Stimulated activated CD4-positive, alpha-beta T cell treated with anti-CD3 and anti-CD28 coated beads, Interleukin-12 subunit alpha, Interleukin-12 subunit beta, amount 100 ng/mL, for 4 hours (primary cell): ENCODE measurements at places on chromosomes 5 and 9.

DNA sequence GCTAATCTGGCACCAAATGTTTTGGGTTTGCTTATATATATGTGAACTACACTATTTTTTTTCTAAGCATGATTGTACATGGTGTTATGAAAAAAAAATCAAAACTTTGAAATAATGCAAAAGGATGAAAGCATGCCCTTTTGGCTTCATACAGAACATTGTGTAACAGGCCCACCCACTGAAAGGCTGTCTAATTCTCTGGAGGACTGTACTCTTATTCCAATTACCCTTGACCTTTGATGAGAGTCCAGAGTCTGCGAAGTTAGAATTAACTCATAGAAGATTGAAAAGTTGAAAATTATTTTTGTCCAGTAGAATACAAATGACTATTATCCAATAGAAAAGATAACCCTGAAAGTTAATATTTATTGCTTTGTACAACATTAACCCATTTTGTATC, 117.4 kb downstream of the ADAMTS12 start:
- no peak for DNase-seq

DNA sequence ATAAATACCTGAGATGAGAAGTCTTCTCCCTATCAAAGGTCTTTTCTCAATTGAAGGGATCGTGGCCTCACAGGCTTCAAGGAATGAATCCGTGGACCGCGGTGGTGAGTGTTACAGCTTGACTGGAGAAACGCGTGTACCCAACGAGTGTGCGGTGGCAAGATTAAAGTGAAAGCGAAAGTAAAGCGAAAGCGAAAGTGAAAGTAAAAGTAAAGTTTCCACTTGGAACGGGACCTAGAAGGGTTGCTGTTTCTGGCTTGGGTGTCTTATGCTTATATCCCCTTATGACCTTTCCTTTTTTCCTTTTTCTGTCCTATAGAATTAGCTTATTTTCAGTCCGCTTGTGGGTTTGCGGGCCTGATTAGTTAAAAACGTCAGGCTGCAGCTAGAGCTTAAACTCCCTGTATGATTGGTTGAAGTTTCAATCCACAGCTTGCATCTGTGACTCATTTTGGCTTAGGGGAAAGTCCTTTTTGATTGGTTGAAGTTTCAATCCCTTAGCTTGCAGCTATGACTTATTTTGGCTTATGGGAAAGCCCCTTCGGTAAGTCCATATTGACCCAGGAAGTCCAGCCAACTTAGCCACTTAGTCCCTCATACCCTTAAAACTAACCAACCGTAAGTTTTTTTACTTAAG, 924.3 kb upstream of the CDH10 start:
- no peak for DNase-seq

- DNase-seq: no peak
These were observed 210.2 kb downstream of the SAXO1 start for GRCh38 chr9:18822850-18823249.

GRCh38 chr5:134175921-134176510, 734 bp downstream of the SKP1 start:
- DNase-seq: no peak

DNA sequence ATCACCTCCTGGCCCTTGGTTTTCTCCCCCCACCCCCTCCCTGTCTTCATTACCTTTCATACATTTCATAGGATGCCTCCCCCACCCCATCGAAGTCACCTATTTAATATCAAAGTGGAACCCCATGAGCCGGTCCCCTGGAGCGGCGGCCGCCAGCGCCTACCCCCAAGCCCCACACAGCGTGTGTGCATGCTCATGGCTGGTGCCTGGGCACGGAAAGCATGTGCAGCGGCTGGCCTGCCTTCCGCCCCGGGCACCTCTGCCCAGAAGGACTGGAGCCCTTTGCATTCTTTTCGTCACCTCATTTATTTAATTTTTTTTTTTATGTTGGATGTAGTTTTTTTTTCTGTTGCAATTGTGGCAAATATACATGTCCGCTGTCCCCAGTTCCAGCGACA, 116.2 kb downstream of the WNK2 start:
- DNase-seq: no peak

DNA sequence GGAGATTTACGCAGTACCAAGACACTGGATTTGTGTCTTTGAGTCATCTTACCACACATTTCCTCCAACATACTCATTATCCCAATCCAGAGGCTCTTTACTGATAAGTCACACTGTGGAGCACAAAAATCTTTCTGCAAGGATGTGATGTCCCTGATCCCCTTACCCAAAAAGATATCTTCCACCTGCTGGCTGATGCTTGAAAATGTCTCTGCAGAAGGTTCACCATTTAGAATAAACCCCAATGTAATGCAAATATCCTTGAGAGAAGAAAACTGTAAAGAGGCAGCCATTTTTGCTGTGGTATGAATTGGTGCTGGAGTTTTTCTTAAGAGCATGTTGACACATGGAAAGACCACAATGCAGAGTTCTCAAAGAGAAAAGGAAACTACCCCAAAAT, 65.7 kb upstream of the RORB start:
- DNase-seq: no peak

DNA sequence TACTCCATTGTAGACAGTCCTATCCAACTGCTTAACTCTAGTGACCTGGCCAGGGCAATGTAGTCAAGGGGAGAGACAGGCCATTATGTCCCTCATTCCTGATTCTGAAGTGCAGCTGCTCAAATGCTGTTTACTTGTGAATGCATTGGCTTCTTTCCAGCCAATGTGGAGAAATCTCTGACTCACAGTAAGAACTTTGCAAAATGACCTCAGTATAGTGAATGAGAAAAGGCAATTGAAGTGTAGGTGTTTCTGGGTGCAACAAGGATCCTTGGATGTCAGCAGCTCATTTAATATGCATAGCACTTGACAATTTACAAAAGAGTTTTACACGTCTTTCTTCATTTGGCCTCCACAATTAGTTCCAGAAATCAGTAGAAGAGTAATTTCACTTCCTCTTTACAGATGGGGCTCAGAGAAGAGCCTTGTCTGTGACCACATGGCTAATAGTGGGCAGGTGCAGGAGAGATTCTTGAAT, 367.2 kb downstream of the OSTF1 start:
- DNase-seq: no peak

DNA sequence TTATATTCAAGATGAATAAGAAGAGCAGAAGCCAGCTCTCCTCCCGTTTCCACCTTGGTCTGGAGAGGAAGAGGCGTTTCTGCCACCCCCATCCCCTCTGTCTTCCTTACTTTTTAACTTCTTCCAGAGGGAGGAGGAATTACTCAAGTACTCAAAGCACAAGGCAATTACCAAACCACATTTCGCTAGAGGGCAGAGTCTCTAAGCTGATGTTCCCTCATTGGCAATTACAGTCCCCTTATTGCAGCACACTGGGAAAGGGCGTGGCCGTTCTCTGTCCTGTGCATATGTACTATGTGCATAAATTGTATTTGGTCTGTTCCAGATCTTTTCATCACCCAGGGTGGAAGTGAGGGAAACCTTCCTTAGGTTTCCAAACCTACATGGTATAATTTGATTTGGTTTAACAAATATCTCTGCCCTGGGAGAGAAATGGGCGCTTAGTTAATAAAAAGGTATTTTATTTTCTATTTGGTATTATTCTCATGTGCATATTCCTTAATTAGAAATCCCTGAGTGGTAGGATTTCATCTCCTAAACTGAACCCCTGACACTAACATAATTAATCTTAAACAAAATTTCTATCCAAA, 29.8 kb upstream of the ALDOB start:
- DNase-seq: no peak

- no peak for DNase-seq
These were observed 127.8 kb upstream of the CCDC152 start for GRCh38 chr5:42628821-42629220.

DNA sequence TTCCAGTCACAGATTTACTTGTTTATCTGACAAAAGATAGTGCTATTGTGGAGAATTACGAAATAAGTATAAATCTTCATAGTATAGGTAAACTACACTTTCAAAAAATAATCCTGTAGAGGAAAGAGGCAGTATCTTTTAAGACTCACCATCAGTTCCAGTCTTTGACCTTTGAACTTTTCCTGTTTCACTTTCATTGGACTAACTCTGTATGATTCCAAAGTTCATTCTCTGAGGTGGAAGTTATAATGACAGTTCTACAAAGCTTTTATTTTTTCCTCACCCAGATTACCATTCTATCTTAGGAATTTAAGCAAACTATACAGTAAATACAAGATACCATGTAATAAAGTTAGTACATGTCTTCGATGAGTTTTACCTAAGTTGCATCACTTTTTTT, 901.3 kb upstream of the SEMA6A start:
- no peak for DNase-seq

GRCh38 chr5:98770911-98771322, 2.5 kb upstream of the RGMB start:
- no peak for DNase-seq

DNA sequence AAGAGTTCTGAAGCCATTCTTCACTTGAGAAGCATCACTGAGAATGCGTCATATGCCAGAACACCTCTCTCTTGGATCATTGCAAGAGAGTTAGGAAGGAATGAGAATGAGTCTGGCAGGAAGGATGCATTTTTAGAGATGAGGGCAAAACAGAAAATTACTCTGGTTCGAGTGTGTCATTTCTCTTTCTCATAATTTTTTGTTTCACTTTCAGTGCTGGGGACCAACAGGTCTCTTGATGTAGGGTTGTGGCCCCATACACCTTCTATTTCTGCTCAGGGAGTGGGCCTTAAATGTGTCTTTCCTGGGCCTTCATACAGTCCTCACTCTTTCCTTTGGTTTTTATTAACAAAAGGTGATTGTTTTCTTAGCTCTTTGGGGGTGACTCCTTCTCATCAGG, 302.4 kb downstream of the NR3C1 start:
- DNase-seq: no peak

DNA sequence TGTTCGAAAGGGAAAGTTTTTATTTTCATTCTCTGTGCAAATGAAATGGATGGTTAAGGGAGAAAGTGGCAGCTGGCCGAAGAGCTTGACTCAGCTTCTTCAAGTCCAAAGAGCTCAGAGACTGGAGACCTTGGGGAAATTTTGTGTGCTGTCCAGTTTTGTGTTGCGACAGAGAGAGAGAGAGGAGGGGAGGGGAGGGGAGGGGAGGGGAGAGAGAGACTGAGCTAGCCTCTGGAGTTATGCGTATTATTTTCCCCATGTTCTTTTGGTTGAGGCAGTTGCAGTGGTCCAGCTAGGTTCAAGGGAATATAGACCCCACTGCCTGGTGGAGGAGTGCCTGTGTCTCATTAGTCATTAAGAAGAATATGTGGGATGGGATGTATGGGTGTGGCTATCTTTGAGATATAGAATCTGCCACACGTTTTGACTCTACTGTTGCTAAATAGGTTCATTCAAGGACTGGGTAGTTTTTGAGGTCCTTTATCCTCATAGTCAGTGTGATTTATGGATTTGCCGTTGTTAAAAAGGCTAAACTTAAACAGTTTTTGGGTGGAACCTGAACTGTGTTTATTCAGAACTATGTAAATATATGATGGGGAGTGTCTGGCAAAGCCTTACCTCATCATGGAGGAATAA, 69.7 kb downstream of the ARHGAP26 start:
- DNase-seq: no peak

DNA sequence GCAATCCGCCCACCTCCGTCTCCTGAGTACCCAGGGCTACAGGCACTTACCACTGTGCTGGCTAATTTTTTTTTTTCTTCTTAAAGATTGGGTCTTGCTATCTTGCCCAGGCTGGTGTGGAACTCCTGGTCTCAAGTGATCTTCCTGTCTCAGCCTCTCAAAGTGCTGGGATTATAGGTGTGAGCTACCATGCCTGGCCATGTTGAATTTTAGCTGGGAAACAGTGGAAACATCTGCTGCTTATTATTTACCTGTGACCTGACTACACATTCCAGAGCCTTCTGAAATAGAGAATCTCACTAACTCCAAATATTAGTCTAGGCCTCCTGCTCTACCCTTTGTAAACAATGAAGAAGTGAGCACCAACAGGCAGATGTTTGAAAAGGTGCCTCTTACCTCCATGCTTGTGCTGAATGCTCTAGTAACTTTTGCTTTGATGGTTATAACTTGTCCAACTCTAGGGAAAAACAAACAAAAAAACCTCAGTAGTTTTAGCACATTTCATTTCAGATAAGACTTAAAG, 22.5 kb downstream of the ACOT12 start:
- no peak for DNase-seq

DNA sequence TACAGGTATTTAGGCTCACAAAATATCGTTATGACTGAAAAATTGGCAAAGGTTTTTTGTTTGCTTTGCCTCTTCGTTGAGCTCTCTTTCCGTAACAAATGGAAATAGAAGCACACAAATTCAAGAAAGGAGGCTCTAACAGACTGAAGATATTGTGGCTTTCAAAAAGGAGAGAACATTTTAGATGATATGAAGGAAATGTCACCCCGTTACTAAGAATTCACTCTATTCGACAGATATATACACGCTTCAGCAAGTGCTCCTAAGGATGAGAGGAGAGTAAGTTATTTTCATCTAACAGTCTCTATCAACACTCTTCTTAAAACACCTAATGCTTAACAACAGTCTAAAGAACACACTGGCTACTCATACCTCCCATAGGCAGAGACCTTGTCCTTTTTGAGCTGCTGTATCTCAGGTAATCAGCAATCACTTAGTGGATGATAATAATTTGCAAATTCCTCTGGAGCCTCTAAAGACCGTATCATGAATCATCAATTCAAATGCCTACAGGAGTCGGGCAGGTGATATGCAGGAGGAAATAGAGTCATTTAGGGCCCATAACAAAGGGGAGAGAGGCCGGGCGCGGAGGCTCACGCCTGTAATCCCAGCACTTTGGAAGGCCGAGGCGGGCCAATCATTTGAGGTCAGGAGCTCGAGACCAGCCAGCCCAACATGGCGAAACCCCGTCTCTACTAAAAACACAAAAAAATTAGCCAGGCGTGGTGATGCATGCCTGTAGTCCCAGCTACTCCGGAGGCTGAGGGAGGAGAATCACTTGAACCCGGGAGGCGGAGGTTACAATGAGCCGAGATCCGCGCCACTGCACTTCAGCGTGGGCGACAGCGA, 1.4 kb upstream of the HSDL2 start:
- DNase-seq: peak; percentile 18

GRCh38 chr5:96226941-96227552, 206.0 kb downstream of the PCSK1 start:
- no peak for DNase-seq

DNA sequence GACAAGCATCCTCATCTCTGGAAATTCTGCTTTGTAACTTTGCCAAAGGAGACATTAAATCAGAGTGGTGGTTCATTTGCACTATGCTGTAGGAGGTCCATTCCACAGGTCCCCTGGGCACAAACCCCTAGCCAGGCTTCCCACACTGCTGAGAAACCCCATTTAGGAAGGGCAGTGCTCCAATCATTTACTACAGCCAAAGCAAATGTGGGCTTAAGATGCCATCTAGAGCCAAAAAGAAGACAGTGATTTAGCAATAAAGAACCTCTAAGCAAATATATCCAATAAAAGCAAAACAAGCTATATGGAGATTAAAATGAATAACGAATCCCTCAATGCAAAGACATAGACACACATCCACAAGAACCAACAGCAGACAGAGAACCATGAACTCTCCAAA, 129.0 kb upstream of the ALDH1B1 start:
- DNase-seq: no peak

DNA sequence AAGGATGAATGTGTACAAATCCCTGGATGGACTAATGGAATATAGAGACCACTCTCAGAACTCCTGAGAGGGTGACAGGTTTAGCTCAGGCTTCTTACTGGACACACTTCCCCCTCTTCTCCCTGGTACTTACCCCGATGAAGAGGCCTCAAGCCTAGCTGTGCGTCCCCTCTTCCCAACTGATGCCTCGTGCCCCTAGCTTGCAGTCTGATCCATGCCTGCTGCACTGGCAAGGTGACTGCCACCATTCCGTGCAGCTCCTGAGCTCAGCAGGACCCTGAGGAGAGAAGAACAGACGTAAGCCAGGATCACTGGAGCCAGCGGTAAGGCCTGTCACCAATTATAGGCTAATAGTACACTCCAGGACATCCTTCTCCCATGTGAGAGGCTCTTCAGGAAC, 5.5 kb upstream of the STOML2 start:
- DNase-seq: no peak
